Effector CD4-positive, alpha-beta T cell (primary cell): ENCODE measurements at places on chromosomes 3 and 15.
A peak's percentile ranks its signal among the peaks of the same experiment; 100 is the strongest.

DNA sequence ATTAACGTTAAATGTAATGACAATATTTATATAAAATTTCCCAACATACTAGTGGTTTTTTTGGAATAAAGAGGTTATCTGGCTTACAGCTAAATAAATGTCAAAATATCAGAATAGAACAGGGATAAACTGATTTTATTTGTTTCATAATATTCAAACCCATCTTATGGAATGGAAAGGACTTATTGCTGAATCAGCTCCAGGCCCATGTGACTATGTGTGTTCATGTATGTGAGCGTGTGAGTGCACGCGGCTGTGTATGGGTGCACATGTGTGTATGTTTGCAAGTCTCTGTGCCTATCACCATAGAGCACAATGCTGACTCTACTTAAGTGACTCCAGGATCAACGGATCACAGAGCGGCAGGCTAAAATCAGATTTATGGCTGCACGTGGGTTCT is 392.3 kb upstream of the GRM7 start:
- no peak for DNase-seq

- no peak for DNase-seq
Measured at GRCh38 chr3:116821371-116821770, 111.8 kb downstream of the TUSC7 start.

DNA sequence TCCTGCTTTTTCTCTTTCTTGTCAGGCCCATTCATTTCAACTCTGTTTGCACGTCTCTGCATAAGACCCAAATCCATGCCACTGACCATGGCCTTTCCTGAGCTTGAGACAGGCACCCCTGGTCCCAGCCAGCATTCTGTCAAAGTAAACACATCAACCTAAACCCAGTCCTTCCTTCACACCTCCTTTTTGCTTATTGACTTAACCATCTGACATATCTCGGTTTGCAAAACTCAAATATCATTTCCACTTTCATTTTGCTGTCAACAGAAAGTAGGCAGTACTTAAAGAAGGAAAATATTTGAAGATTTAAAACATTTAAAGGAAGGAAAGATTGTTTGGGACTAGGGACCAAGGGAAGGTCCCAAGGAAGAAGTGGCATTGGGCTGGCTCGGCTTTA is 48.2 kb upstream of the KBTBD8 start:
- no peak for DNase-seq

GRCh38 chr15:36883713-36884517 is 216.4 kb downstream of the MEIS2 start:
- DNase-seq, result peak; percentile 21

DNA sequence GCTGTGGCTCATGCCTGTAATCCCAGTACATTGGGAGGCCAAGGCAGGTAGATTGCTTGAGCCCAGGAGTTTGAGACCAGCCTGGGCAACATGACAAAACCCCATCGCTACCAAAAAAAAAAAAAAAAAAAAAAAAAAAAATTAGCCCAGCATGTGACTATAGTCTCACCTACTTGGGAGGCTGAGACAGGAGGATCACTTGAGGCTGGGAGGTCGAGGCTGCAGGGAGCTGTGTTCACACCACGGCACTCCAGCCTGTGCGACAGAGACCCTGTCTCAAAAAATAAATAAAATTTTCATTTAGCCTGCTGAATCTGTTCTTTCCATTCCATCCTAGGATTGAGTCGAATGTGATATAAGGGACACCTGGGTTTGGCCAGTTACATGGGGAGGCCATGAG is 14.6 kb upstream of the PRICKLE2 start:
- DNase-seq, result no peak

GRCh38 chr3:109225516-109225915 is 89.0 kb downstream of the C3orf85 start:
- no peak for DNase-seq

DNA sequence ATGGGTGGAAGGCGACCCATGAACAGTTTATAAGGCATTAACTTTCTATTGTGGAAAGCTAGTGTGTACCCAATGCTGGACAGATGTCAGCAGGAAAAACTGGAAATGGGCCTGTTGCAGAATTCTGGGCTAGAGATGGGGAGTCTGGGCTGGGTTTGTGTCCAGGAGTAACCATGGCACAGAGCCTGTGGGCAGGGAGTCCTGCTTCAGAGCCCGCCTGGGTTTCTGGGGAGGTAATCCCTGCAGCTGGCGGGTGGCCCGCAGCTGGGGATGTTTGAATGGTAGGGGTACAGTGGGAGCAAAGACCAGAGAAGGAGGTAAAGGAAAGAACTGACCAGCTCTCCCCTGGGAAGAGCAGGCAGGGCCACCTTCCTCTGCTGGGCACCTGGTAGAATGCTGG is 25.7 kb downstream of the ACAA1 start:
- DNase-seq, result no peak

GRCh38 chr15:80201256-80202015 is 48.6 kb downstream of the FAH start:
- no peak for DNase-seq

- no peak for DNase-seq
Measured at GRCh38 chr3:100093831-100094230, 20.5 kb downstream of the FILIP1L start.

DNA sequence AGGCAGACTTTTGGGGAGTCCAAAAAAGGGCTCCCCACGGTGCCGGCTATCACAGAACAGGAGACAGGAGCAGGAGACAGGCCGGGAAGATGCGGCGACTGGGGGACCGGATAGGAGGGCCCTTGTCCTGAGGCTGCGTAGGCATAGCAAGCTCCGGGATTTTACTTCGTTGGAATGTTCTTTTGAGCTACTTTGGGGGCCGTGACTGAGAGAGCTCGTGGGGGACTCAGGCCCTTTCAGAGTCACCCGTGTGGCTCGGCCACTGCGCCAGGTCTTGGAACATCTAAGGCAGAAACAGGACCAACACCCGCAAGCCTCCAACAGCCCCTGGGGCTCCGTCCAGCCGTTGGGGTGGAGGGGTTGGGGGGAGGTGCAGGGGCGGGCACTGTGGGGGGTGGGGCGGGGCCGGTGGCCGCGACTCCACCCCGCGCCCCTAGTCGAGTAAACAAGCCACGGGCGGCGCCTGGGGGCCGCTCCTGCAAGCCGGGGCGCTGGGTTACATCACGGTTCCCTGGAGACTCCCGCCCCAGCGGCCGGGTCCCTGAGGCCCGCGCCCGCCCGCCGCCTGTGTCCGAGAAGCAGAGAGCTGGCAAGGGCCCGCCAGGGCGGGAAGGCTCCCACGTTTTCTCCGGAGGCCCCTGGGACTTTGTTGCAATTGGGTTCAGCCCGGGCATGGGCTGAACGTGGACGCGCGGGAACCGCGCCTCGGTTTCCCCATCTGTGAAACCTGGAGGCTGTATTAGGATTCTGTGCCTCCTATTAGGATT is 23.3 kb upstream of the C15orf39 start:
- no peak for DNase-seq

DNA sequence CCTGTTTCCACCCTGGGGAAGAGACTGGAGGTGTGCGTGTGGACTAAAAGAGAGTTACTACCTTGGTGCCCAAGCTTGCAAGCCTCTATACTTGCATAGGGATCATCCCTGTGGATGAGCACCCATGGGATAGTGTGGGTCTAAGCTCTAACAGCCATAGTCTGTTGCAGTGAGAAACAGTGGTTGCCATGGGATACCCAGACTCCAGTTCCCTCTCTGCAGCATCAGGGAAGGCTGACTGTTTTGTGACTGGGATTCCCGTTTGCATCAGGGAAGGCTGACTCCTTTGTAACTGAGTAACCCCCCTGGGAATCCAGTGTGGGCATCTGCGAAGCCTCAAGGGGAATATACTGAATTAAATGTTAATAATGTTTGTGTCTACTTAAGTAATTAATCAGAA is 196.1 kb downstream of the ZNF621 start:
- no peak for DNase-seq

GRCh38 chr3:113287111-113287802 is 75.9 kb downstream of the BOC start:
- DNase-seq, result no peak

GRCh38 chr15:64566629-64567427 is 106.5 kb downstream of the ZNF609 start:
- DNase-seq, result no peak

GRCh38 chr3:190183121-190183520 is 62.4 kb upstream of the P3H2 start:
- DNase-seq, result no peak

DNA sequence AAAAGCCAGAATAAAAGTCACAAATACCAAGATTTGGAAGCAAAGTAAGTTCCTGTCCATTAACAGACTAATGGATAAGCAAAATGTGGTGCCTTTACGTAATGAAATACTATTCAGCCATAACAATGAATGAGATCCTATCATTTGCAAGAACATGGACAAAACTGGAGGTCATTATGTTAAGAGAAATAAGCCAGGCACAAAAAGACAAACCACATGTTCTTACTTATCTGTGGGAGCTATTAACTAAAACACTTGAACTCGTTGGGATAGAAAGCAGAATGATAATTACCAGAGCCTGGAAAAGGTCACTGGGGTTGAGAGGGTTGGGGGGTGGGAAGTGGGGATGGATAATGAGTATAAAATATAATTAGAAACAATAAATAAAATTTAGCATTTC is 1015.9 kb downstream of the OTOL1 start:
- no peak for DNase-seq

GRCh38 chr3:56680054-56680580 is 2.9 kb downstream of the TASOR start:
- no peak for DNase-seq

GRCh38 chr3:23668430-23668904 is 137.3 kb upstream of the UBE2E1 start:
- DNase-seq, result no peak

DNA sequence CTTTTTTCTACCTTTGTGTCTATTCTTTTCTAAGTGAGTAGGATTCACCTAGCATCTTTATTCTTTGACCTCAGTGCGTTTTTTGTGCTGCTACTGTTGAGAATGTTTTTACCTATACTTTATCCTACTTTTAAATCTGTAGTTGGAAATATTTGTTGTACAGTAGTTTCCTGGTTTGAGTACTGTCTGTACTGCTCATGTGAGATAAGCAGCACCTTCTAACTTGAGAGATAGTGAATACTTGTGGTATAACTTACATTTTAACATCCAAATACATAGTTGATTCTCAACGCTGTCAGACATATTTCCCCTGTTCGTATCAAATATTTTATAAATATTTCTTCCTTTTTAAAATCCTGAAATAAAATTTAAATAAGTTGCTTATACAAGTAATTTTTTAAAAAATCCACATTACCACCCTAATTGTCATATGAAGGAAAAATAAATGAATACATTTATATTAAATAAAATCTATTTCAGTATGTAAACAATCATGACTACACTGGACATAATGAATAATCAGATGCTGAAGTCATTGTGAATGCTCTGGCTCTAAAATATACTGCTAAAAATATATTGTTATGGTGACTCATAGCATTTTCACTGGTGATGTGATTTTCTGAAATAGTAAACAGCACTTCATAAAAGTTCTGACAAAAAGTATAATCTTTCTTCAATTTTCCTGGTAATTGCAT is 17.4 kb downstream of the ATP11B start:
- DNase-seq, result no peak

- DNase-seq, result no peak
Measured at GRCh38 chr3:13357074-13357473, 63.0 kb downstream of the NUP210 start.

GRCh38 chr15:40506964-40507571 is 36.3 kb downstream of the CHST14 start:
- DNase-seq, result peak; percentile 50

DNA sequence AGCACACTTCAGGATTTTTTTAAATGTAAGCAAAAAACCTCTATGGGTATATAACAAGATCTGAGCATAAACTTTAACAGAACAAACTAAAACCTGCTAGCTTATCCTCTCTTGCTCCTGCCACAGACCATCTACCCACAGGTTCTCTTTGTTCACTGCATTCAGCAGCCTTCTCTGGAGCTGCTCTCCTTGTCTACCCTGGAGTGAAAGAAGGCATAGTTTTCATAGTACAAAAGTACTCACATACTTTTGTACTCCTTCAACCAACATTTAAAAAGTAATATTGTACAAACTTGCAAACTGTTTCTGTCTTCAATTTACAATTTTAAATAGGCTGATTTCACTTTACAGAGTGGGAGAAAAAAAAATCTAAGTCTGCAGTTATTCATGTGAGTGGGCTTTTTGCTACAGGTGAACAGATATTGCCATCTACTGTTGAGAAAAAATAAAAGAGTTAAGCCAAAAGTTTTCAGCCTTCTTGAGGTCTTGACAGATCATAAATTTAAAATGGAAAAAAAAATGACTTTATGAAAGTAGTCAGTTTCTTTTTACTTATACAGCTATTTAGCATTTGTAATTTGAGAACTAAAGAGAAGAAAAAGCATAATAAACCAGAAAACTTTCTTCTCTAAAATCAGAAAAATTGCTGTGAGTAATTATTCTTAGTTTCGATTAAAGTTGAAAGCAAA is 20.4 kb downstream of the TERC start:
- no peak for DNase-seq

DNA sequence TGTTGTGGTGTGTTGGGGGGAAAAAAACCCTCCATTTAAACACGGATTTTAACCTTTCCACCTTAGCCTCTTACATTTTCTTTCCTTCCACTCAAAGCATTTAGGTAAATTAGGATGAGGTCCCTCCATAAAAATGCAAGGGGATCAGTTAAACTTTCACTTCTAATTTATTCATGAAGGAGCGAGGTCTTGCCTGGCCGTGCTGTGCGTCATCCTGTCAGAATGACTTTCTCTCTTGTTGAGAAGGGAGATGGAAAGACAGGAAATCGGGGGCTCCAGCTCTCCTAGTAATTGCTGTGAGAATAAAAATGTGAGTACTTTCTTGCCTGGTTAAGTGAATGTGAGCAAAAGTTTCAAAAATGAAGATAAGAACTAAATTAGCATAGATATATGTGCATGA is 962.3 kb upstream of the NR2F2 start:
- no peak for DNase-seq

DNA sequence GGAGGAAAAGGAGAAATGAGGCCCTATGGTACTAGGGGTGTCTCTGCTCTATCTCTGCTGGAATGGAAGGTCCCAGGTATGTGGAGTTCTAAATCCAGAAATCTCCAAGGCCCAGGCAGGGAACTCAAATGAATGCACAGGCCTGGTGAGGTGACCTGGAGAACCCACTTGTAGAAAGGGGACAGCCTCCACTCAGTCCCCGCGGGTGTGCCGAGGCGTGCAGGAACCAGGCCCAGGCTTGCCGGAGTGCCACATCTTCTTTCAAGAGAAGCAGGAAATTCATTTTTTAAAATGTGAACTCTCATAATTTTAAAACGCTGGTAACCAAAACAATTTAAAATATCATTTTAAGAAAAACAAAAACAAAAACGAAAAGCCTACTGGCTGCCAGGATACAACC is 32.2 kb upstream of the ADCY5 start:
- DNase-seq, result no peak
